ENCODE measurements at places on chromosomes 2 and 18.

GRCh38 chr2:3403587-3404334, 24.3 kb downstream of the TRAPPC12 start:
- no peak for DNase-seq

DNA sequence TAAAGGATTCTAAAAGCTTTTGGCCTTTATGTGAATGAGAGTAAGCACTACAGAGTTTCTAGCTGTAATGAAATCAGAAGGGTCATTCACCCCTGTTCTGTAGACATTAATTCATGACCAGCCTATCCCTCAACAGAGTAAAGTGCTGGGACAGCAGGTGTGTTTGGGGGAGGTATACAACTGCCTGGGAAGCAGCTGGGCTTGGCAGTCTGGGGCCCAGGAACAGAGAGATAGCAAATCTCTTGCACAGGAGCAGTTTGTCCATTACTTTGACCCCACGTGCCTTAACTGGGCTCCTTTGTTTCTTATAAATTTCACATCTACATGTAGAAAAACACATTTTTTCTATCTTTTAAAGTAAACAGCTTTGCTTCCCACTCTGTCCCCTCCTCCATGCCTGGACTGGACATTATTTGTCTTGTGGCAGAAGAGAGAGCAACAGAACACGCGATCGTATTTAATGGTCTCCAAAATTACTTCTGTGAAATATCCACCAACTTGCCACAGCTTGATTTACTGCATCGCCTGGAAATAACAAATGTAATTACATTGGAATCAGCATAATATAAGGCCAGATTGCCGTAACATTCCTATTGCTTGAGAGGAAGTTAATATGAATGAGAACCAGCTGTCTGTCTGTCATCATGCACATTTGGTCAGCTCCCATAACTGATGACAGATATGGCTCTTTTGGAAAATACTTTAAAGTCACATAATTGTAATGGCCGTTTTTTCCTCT, 263.8 kb downstream of the RBM43 start:
- no peak for DNase-seq

- DNase-seq, result no peak
Measured at GRCh38 chr2:212173331-212173730, 365.3 kb downstream of the ERBB4 start.

DNA sequence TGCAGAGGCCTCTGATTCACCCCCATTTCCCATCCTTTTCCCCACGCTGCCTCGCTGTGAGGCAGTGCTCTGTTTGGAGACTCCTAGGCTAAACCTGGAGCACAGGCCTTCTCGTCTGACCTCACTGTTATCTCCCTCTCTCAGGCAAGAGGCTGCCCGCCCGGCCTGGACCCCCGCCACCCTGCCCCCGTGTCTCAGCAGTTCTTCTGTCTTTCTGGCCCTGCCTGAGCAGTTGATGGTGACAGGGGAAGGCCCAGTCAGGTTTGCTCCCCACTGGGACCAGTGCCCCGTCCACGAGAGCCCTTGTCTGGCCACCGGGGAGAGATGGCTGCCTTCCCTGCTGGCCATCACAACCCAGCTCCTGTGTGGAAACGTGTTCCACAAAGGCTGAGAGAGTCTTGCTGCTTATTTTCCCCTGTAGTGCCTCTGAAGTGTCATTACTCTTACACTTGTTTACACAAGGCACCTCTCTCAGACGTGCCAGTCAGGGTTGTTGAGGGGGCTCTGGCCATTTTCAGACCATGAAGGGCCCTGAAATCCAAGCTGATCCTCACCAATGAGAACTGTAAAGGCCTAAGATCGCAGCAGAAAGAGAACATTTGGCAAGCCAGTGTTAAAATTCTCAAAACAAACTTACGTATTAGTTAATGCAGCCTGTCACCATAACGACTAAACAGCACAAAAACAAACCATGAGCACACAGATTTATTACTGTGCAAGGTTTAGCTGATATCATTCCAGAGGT, 210.9 kb downstream of the NDUFA10 start:
- no peak for DNase-seq

- DNase-seq, result no peak
Measured at GRCh38 chr2:8641301-8641965, 40.4 kb upstream of the ID2 start.

GRCh38 chr18:7681298-7681697, 114.2 kb downstream of the PTPRM start:
- DNase-seq, result no peak

DNA sequence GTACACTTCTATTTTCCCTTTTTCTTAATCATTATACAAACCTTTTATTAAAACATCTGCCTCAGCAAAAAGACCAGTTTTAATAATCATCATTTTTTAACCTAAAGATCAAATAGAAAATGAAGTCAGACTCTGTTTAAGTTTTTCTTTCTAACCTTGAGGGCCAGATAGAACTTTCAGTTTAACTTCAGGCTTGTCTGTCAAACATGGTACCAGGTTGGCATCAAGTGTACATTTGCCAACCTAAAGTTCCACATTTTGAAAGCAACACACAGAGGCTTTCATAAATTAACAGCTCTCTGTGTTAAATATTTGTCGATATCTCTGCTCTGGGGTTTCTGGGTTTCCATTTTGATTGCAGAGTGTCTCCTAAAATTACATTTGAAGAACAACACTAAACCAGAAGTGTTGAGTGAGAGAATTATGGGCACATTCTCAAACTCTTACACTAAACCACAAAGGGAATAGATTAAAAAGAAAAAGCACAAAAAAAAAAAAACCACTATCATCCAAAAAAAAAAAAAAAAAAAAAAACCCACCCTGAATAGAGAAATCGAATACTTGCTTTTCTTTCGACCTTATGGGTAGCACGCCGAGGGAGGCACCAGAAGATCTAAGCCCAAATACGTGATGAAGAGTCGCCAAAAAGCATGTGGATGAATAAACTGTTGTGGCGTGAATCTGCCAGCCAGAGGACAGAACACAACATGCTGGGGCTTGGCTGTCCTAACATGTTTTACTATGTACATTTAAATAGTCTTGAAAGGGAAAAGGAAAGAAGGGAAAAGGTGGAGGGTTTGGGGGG, 166.2 kb downstream of the TCF4 start:
- no peak for DNase-seq

- DNase-seq, result no peak
Measured at GRCh38 chr2:43265001-43265400, 38.6 kb upstream of the ZFP36L2 start.

DNA sequence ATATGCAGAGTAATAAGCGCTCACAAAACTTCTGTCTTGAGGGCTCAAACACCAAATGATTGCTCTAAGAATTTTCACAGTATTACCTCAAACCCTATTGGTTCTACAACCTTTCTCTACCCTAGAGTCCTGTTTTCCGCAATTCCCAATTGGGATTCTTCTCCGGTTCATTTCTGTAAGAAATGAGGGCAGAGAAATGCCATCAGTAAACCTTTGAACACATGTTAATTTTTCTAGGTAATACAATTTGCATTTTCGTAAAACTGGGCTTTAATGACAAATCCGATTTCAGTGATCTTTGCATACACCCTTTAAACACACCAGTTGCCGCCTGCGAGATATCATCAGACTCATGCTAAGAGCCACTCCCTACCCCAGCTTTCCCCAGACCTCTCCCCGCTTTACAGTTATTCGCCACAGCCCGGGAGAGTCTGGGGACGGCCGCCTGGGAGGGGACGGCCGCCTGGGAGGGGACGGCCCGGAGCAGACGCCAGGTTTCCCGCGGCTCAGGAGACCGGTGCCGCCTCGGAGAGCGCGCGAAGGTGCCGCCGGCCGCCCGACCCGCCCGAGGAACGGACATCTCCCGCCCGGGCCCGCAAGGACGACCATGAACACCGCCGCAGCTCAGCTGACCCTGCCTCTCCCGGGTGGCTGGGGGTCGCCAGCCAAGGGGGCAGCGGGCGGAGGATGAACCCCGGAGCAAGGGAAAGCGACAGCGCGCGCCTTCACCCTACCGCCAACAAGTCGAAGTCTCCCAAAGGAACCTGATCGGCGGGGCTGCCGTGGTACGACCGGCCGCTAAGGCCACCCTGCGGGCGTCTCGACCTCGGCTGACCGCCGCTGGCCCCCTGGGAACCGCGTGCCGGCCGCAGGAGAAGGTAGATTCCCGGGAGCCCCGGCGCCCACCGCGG, 463 bp downstream of the SMC6 start:
- DNase-seq, result peak; percentile 28

DNA sequence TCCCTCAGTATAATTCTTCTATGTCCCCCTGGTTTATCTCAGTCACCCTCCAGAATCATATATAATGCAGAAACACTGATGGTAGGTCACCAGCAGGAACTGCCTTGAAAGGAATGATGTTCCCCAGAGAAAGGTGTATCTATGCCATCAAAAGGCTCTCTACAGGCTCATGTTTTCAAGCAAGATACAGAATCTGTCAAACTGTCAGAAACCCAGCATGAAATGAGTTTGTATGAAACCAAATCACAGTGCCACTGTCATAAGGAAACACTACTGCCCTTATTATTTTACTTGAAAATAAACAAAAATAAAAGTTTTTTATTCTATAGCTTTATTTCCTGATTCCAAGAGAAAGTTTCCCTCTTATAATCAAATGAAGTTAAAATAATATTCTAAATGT, 1064.5 kb upstream of the DDX18 start:
- DNase-seq, result no peak

- no peak for DNase-seq
Measured at GRCh38 chr2:214328941-214329340, 81.9 kb upstream of the VWC2L start.

- DNase-seq, result no peak
Measured at GRCh38 chr2:201046881-201047280, 24.6 kb downstream of the HYCC2 start.

GRCh38 chr18:21167641-21168377, 56.2 kb upstream of the ROCK1 start:
- DNase-seq, result no peak

GRCh38 chr2:11248-11941, 34.9 kb downstream of the FAM110C start:
- peak; percentile 41 for DNase-seq

- no peak for DNase-seq
Measured at GRCh38 chr18:35197296-35197695, 43.5 kb upstream of the ZNF397 start.

DNA sequence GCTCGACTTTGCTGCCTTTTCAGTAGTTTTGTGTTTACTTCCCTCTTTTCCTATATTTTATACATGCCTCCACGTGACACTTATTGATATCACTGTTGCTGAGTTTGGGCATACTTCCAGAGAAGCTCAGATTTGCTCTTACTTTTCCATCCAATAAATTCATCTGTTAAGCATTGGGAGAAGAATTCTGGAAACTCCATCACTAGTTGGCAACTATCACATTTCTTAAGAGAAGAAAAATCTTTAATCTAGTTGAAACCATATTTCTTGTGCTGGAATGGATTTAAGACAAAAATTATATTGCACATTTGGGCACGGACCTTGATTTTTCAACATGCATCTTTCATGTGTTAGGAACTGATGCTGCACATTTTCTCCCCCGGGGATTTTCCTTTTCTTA, 52.6 kb upstream of the CPO start:
- no peak for DNase-seq

Measured in effector CD8-positive, alpha-beta T cell (primary cell).